ENCODE measurements at places on chromosomes 2 and 18.

- peak; percentile 16 for DNase-seq
Measured at GRCh38 chr2:11748861-11749645, 2.6 kb downstream of the LPIN1 start.

DNA sequence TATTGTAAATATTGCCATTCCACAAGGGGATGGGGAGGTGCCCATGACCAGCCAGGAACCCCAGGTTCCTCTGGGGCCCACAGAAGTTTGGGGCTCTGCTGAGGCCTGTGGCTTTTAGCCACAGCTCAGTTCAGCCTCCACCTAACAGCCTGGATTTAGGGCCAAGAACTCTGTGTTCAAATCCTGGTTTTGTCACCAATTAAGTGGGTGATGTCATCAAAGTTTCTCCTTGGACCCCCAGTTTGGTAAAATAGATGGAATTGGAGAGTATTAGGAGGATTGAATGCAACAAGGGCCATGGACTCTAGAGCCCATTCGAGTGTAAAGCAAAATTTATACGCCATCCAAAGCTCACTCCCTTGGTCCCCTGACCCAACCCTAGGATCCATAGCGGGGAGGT, 3.2 kb upstream of the FEV start:
- no peak for DNase-seq

DNA sequence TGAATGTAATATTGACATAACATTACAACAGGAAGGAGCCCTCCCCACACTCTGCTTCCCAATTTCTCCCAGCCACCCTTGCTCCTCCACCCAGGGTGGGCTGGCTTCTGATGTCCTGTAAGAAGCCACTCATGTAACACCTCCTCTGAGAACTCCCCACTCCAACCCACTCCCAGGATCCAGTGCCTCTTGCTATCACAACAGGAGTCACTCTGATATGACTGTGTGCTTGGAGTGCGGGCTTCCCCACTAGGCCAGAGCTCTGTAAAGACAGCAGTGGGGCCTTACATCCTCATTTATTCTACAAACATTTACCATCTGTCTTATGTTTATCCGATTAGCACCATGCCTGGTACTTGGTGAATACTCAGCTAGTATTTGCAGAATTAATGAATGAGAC, 65.1 kb downstream of the PTGR3 start:
- no peak for DNase-seq

DNA sequence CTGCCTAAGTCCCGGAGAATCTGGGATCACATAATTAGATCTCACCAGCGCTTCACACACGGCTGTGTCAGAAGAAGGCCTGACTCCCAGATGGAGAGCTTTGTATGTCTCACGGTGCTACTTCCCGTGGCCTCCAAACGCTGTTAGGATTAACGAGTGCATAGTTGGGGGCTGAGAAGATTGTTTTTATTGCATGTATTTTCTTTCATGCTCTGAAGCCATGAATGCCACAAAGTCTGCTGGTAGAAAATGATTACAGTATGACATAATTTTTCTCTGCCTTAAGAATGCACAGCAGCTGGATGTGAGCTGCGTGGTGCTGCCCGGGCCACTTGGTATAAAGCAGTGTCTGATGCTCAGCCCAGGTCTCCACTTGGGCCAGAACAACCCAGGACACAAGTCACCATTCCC, 166.5 kb downstream of the SEPTIN10 start:
- no peak for DNase-seq

DNA sequence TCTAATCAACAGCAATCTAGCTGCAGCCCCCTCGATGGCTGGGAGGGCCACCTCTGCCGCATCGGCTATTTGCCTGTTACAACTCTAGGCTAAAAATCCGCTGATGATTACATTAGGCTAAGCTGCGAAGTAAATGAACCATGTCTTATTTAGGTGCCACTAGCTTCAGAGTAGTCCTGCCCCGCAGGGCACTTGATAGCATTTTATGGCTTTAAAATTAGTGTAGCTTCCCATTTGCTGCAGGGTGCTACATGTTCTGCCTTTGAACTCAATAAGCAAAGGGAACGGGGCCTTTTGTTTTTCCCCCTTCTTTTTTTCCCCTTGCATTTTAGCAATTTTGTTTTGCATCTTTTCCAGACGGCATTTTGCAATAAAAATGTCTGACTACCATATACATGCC, 270.2 kb downstream of the GBX2 start:
- DNase-seq = no peak

DNA sequence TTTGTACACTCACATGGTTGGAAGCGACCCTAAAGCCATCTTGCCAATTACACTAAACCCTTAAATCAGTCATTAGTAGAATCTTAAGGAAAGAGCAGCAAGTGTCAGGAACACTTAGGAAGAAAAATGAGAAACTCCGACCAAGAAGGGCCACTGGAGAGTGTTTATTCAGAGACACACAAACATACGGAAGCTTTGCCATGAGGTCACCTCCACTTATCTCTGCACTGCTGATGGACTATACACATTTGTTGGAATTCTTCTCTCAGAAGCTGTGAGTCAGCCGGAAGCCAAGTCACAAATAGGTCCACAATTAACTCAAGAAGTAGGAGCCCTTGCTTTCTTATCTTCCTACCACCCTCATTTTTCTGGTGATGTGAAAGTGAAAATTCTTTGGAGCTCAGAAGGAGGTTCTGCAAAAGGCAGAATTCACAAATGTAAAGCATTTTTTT, 21.6 kb downstream of the BMP10 start:
- no peak for DNase-seq

DNA sequence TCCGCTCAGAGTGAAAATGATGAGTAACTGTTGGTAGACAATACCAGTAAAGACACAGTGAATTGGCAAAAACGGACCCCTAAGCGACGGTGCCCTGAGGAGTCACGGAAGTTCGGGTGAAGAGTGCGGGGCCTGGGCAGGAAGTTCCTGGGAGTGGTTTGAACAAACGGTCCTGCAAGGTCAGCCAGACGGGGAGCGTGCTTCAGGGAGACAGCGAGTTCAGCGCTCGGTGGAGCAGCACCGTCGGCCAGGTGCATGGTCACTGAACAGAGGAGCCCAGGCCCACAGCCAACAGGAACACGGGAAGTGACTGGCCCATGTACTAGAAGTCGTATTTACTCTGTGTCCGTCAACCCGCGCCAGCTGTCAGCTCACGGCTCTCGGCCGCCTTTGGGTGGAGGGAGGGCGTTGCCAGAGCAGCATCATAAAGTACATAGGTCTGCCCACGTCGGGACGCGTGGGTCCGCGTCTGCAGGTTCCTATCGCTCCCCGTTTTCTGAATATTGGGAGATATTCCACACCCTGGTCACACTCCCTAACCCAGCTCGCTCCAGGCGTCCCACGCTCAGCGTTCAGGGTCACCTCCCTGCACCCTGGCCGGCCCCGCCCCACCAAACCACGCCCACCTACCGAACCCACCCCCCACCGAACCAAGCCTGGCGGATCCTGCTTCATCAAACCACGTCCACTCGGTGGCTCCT, 75.6 kb upstream of the UXS1 start:
- peak; percentile 63 for DNase-seq

GRCh38 chr18:12093520-12094257, at the start of gene ANKRD62:
ANKRD62 (plus strand) TSS chr18:12093843; CDS start chr18:12094018, 175 bp downstream.
- DNase-seq = no peak

DNA sequence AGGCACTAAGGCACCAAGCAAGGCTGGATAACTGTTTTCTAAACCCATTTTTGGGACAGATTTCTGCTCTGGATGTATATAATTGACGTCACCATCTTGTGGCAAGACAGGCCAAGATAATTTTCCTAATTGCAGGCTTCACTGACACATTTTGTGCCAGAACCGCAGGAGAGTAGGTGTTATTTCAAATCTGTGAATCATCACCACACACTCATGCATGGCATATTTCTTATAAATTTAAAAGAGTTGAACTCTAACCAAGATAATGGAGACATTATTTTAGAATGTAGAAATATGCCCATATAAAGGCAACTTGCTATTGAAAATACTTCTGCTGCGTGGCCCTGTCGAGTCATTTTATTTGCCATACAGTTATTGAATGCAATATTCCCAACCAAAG, 68.3 kb upstream of the ACYP2 start:
- no peak for DNase-seq

- no peak for DNase-seq
Measured at GRCh38 chr2:239603411-239604356, 202.9 kb upstream of the HDAC4 start.

- DNase-seq = no peak
Measured at GRCh38 chr18:59876310-59876626, 23.5 kb upstream of the PMAIP1 start.

Measured in hematopoietic multipotent progenitor cell treated with erythropoietin and hydrocortisone succinate and interleukin-3 and kit ligand, for 4 days (in vitro differentiated cells).